ENCODE measurements at places on chromosomes 5 and 9.
A peak's percentile ranks its signal among the peaks of the same experiment; 100 is the strongest.

DNA sequence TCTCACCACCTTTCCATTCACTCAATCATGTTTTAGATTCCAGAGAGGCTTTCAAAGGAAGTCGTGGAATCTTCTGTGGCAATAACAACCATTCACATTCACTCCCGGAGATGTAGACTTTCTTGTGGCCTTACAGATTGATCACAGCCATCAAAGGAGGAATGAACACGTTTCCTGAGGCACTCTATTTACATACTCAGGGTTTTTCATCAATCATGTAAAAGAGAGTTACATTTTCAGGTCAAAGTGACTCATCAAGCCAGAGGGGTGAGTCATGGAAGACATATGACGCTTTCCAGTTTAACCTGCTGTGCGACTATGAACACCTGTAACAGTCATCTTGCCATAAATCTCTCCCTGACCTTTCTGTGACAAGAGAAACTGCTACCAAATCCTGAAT lies 39.3 kb upstream of the RAD23B start:
- DNase-seq: no peak

DNA sequence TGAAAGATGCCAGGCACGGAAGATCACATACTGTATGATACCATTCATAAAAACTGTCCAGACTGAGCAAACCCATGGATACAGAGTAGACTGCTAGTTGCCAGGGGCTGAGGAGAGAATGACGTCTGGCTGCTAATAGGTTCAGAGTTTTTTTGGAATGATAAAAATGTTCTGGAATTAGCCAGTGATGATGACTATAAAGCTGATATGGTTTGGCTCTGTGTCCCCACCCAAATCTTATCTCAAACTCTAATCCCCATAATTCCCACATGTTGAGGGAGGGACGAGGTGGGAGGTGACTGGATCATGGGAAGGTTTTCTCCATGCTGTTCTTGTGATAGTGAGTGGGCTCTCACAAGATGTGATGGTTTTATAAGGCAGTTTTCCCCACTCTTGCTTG lies 37.4 kb downstream of the CAMSAP1 start:
- no peak for DNase-seq

GRCh38 chr9:14097666-14098415 lies 216.1 kb downstream of the NFIB start:
- no peak for DNase-seq

GRCh38 chr9:73162987-73163768 lies 11.5 kb downstream of the ANXA1 start:
- DNase-seq: no peak

DNA sequence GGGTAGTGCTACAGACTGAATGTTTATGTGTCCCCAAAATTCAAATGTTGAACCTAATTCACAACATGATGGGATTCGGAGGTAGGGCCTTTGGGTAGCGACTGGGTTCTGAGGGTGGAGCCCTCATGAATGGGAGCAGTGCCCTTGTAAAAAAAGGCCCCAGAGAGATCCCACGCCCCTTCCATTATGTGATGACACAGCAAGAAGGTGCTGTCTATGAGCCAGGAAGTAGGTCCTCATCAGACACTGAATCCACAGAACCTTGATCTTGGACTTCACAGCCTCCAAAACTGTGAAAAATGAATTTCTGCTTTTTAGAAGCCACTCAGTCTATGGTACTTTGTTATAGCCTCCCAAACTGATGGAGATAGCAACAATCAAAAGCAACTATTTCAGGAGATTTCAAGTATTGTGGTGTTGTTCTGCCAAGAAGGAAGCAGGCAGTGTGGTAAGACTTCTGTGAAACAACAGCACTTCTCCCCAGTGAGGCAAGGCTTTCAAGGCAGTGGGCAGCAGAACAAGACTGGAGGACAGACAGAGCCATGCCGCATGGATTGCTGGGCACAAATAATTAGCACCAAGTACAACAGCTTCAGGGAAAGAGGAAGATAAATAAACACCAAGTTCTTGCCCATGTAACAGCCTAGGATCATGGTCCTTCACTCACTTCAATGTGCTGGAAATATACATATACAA lies 76.1 kb downstream of the OR2K2 start:
- no peak for DNase-seq

- DNase-seq: no peak
Observed at GRCh38 chr9:106019039-106019680, 324.8 kb downstream of the TMEM38B start.

DNA sequence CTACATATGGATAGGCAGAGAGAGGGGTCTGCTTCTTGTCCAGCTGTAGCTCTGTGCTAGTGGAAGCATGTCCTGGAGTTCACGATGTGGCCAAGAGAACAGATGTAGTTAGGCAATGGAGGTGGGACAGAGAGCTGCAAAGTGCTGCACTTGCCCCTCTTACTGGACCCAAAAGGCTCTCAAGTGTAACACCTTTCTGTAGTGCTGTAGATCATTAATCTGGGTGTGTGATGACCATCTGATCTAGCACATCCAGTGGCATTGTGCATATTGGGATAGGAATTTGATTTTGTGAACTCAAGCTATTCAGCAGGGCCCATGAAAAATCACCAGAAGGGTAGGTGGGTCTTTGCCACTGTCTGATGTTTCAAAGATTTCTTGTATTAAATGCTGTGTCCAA lies 151.4 kb downstream of the KDM4C start:
- no peak for DNase-seq

- no peak for DNase-seq
Observed at GRCh38 chr9:83030391-83031107, 32.4 kb downstream of the RASEF start.

DNA sequence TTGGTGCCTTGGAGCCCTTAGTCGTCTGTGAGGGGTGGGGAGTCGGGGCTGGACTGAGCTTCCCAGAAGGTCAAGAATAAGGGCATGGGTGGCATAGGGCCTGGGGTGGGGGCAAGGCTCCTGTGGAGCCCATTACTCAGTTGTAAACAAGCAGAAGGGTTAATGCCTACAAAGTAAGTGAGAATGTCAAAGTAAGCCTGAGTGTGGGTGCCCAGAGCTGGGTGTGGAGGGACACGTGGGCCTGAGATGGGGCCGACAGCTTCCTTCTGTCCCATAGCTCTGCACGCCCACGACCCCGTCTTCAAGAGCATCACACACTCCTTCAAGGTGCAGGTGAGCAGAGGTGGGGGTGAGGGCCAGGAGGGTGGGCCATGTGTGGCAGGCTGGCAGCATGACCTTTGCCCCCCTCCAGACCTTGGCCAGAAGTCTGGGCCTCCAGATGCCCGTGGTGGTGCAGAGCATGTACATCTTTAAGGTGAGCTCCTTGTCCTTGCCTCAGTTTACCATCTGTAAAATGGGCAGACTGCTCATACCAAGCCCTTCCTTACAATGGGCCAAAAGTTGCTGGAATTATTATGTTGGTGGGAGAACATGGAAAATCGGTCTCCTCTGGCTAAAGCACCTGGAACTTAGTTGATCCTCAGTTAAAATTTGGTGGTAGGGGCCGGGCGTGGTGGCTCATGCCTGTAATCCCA lies 11.1 kb downstream of the DOLK start:
- DNase-seq: no peak

DNA sequence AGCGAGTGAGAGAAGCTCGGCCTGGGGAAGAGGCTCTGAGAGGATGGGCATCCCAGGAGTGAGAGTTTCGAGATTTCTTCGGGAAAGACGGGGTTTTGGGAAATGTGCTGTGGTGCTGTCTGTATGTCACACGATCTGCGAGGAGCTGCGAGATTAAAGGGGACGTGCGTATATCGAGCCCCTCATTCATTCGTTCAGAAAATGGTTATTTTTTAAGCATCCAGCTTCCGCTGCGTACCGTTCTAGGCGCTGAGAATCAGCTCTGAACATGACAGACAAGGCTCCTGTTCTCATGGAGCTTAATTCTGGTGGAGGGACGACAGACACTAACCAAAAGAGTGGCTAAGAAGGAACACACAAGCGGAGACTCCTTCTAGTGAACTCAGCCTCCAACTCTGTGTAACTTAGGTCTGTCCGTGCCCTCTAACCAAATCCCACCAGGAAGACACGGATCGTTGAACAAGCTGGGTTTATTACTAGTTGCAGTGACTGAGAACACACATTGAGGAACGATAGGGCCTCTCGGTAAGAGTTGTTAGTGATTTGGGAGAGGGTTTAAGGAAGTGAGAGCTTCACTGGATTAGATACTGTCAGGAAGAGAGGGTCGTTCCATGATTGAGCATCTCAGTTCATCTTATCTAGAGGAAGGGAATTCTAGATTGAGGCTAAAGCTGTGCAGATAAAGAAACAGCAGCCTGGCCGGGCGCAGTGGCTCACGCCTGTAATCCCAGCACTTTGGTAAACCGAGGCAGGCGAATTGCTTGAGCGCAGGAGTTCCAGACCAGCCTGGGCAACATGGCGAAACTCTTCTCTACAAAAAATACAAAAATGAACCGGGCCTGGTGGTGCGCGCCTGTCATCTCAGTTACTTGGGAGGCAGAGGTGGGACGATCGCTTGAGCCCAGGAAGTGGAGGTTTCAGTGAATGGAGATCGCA lies 1.0 kb upstream of the FBXW11 start:
- no peak for DNase-seq

- DNase-seq: no peak
Observed at GRCh38 chr5:103474677-103475076, 87.9 kb downstream of the NUDT12 start.

DNA sequence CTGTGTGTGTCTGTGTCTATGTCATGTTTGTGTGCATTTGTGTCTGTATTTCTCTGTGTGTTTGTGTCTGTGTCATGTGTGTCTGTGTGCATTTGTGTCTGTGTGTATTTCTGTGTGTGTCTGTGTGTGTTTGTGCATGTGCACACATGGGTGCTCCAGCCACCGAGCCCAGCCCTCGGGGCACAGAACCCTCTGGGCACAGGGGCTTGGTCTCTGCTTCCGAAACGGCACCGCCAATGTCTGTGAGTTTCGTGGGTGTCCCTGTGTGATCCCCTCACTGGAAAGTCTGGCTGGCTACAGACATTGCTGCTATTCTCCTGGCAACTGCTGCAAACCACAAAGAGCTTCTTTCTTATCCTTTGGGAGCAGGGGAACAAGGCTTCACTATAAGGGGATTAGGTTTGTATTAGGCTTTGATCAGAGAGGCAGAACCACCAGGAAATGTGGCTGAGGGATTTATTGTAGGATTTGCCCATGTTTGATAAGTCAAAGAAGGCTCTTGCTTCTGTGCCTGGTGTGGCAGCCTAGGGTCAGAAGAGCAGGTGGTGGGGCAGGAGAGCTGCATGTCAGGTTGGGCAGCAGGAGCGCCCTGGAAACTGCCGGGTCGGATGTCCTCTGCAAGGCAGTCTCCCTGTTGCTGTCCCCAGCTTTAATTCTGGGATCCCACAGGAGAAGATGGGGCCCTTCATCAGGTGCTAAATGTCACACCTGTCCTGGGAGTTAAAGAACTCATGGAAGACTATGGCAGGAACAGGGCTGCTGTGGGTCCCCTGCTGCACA lies 39.6 kb upstream of the FCN1 start:
- no peak for DNase-seq

- DNase-seq: no peak
Observed at GRCh38 chr9:5719100-5719926, 90.4 kb downstream of the RIC1 start.

DNA sequence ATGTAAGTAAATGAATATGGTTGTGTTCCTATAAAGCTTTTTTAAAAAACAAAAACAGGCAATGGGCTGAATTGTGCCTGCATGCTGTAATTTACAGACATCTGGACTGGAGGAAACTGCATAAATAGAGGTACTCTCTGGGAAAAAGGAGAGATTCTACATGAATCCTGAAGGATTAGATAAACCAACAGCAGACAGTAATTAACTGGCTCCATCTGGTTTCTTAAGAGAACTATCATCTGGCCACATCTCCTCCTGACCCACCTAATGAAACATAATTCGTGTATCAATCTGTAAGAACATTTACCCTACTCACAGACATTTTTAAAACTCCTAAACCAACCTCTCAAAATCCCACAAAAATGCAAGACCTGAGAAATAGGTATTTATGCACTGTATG lies 528.1 kb upstream of the ST8SIA4 start:
- DNase-seq: no peak

- peak; percentile 80 for DNase-seq
Observed at GRCh38 chr5:4700069-4700468, 440.1 kb upstream of the ADAMTS16 start.

- DNase-seq: no peak
Observed at GRCh38 chr5:168302785-168303184, 11.3 kb downstream of the WWC1 start.

GRCh38 chr5:145068721-145069120 lies 766.4 kb downstream of the PRELID2 start:
- DNase-seq: no peak

- DNase-seq: no peak
Observed at GRCh38 chr9:132762896-132763295, 92.6 kb downstream of the GTF3C4 start.

DNA sequence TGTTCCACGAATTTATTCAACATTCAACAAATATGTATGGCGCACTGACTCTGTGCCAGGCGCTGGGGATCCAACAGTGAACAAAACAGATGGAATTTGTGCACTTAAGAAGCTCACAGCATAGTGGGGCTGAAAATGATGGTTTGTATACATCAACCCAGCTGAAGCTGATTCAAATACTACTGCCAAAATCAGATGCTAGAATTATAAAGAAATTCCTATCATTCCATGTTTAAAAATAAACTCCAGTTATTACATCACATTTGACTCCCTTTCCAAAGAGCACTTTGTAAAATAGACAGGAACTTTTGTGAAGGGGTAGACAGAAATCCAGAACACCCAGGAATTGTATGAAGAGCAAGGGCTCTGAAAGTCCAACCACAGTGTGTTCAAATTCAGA lies 54.1 kb downstream of the ZNF608 start:
- DNase-seq: no peak

GRCh38 chr9:96087669-96088299 lies 212.3 kb downstream of the ERCC6L2 start:
- no peak for DNase-seq

GRCh38 chr5:115641948-115642347 lies 16.1 kb upstream of the TMED7 start:
- no peak for DNase-seq

GRCh38 chr9:16398691-16399090 lies 471.8 kb downstream of the BNC2 start:
- DNase-seq: no peak

GRCh38 chr9:95025213-95026147 lies 292.0 kb downstream of the FANCC start:
- no peak for DNase-seq

DNA sequence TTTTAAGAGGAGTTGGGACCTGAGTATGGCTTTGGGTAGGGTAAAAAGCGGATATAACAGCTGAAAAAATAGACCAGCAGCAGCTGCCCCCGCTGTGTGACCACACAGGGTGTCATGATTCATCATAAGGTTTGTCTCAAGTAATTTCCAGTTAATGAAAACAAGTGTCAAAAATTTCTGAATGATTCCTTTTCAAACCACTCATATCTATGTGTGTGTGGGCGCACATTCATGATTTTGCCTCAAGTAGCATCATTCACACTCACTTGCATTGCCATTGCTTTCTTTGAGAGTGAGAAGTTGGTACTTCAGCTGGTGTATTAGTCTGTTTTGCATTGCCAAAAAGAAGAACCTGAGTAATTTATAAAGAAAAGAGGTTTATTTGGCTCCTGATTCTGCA lies 12.1 kb upstream of the TNFAIP8 start:
- DNase-seq: no peak

- no peak for DNase-seq
Observed at GRCh38 chr9:83472221-83472665, 66.0 kb downstream of the FRMD3 start.
